Diencephalon (tissue), 1 donor: ENCODE measurements at places on chromosomes 6 and 20. TPM values are rescaled to one million over a fixed set of nuclear protein-coding genes. Genes with fewer than 3 reads are reported as not detected.

The DCDC2 gene
- 6.7 TPM for total RNA-seq

The ANGPT4 gene
- total RNA-seq, result 0.23 TPM

The C6orf118 gene
- total RNA-seq, result 23.5 TPM

The POU3F2 gene
- total RNA-seq, result 46.4 TPM

The HLA-DQA2 gene
- total RNA-seq, result not detected

The RGS17 gene
- 81.2 TPM for total RNA-seq

The LPIN3 gene
- total RNA-seq, result 1.4 TPM

The OOEP gene
- total RNA-seq, result not detected

The SLC26A8 gene
- total RNA-seq, result 9.0 TPM

The TLDC2 gene
- total RNA-seq, result 1.2 TPM

The TMEM151B gene
- 40.8 TPM for total RNA-seq

The SLA2 gene
- not detected for total RNA-seq

The TAP1 gene
- total RNA-seq, result 8.3 TPM

The MAS1 gene
- total RNA-seq, result under 0.01 TPM

The C6orf62 gene
- total RNA-seq, result 122 TPM

The C20orf202 gene
- 0.46 TPM for total RNA-seq

The ID1 gene
- total RNA-seq, result 87.7 TPM

The PDE10A gene
- total RNA-seq, result 213 TPM

The TRIM31 gene
- not detected for total RNA-seq

The TREML2 gene
- not detected for total RNA-seq

The PACRG gene
- total RNA-seq, result 24.0 TPM

The ATP9A gene
- total RNA-seq, result 390 TPM

The COQ3 gene
- 9.9 TPM for total RNA-seq

The GPLD1 gene
- 21.2 TPM for total RNA-seq

The TBC1D32 gene
- 46.6 TPM for total RNA-seq
